Lower leg skin (tissue), 4 donors: ENCODE measurements at places on chromosomes 11 and 22.

DNA sequence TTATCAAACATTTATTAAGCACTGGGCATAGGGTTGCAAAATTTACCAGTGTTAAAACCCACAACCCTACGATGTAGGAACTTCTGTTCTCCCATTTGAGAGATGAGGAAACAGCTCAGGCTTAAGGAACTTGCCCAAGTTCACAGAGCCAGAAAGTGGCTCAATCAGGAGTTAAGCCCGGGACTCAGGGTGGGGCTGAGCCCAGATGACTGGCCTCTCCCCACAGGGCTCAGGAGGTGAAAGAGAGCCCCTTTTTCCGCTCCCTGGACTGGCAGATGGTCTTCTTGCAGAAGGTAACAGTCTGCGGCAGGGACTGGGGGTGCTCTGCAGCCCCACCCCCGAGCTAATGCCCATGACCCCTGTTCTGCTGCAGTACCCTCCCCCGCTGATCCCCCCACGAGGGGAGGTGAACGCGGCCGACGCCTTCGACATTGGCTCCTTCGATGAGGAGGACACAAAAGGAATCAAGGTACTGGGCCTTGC lies 5.6 kb upstream of the ANKRD13D start:
- no peak for DNase-seq

GRCh38 chr11:47477323-47477722 lies 28.4 kb upstream of the RAPSN start:
- DNase-seq: no peak

DNA sequence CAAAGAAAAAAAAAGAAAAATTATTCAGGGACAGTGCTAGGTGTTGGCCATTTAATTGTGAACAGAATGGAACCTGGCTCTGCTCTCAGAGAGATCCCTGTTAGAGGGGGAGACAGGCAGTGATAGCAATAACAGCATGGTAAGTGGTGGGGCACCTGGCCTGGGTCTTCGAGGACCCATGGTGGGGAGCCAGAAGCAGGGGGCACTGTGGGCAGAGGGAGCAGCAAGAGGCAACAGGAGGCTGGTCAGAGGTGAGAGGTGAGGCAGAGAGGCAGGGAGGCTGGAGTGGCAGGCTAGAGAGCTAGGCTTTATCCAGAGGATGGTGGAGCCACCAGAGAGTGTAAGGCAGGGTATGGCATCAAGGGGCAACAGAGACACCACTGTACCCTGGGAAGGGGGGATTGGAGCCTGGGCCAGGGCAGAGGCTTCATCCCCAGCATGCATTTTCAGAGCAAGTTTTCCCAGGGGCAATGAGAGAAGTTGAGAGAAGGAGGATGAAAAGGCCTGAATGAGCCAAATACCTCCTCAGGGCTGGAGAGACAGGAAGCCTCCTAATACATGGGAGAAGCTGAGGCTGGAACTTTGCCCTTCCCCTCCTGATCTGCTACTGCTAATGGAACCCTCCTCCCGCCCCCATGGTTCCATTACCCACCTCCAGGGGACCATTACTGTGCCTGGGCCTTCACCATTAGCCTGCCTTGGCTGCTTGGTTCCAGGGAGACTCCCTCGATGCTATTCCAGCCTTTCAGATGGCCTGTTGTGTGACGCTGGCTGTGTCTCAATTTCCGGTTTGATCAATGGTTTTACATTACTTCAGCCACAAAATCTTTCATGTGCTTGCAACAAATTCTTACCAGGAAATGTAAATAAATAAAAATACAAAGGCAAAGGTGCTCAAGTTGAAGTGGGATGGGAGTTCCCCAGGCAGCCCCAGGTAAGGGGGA lies 2.6 kb upstream of the P2RY2 start:
- DNase-seq: no peak

- no peak for DNase-seq
Observed at GRCh38 chr22:24040946-24041345, 29.8 kb downstream of the CABIN1 start.

DNA sequence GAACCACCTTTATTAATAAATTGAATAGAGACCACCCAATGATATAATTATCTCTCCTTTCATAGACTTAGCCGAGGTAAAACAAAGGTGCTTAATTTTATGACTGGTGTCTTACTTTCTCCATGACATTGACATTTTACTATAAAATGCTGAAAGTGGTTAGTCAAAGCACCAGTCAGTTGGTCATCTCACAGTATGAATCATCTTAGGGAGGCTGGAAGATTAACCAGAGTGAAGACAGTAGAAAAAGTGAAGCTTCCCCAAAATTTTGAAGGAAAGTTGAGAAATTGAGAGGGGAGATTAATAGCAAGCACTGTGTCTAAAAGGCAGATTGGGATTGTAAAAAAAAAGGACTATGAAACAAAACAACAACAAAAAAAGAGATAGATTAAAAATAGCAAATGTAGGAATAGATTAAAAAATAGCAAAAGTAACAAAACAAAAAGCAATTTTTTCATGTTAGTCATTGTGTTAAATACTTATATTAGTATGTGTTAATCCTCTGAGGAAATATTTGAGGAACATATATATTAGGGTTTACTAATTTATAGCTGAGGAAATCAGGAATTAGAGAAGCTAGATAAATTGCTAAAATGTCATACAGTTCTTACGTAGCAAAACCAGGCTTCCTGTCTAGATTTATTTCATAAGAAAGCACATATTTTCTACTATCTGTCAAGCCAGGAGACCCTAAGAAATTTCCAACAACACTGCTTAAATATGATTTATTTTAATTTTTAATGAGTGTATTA lies 557.3 kb upstream of the ANO5 start:
- DNase-seq: no peak

DNA sequence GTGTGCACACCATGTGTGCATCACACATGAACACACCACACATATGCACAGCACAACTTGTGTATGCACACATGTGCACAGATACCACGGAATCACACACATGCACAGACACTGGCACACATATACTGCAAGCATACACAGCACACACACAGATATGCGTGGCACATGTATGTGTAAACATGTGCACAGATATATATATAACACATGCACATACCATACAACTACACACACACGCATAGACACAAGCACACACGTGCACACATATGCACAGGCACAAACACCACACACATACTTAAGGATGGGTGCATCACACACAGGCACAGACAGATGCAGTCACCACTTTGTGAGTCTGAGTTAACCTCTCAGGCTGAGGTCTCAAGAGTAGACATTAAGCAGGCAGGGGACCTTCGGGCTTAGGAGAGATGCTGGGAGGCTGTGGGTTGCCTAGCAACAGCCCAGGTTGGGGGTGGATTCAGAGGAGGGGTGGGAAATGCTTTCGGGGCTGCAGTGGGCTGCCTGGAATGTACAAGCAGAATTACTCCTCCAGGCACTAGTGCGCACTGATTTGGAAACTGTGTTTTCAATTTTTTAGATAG lies 82.9 kb downstream of the MYO18B start:
- no peak for DNase-seq

GRCh38 chr22:45254789-45255278 lies 14.1 kb upstream of the KIAA0930 start:
- no peak for DNase-seq

GRCh38 chr22:50729391-50730012 lies 8.5 kb upstream of the ACR start:
- peak; percentile 77 for DNase-seq

GRCh38 chr22:42519525-42520401 lies at the start of gene RRP7A:
Gene RRP7A (minus strand): TSS chr22:42519796. CDS start chr22:42519786, 10 bp downstream.
- peak; percentile 95 for DNase-seq

GRCh38 chr11:75532200-75533048 lies 6.7 kb upstream of the GDPD5 start:
- peak; percentile 92 for DNase-seq

DNA sequence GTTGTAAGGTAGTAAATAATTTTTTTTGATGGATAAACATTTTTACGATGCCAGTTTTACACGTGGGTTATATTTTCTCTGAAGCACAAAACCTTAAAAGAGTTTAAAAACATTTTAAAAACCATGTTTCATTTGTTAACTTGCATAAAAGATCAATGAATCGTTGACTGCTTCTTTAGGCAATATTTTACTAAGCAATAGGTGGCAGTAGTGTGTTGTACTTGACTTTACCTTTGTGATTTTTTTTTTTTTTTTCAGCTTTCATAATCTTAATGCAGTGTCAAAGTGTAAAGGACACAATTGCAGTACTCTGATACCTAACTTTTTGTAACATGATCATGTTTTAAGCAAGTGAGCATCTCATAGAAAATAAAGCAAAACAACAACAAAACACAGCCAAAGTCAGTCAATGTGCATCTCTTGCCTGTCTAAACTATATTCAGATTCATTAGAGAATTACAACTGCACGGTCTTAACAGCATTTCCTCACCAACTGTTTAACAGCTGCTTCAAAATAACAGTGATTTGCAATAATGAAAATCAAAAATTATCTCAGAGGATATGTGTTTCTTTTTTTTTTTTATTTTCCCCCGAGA lies 27.7 kb downstream of the DNAJC24 start:
- no peak for DNase-seq

GRCh38 chr11:126113012-126113411 lies 50.3 kb upstream of the CDON start:
- no peak for DNase-seq

GRCh38 chr11:33290319-33290718 lies 33.1 kb downstream of the HIPK3 start:
- no peak for DNase-seq

GRCh38 chr11:95450547-95451123 lies 219.6 kb upstream of the SESN3 start:
- no peak for DNase-seq

- DNase-seq: no peak
Observed at GRCh38 chr11:34706709-34707461, 86.0 kb downstream of the EHF start.

GRCh38 chr11:35968386-35969088 lies 24.7 kb downstream of the LDLRAD3 start:
- no peak for DNase-seq

- no peak for DNase-seq
Observed at GRCh38 chr22:31566484-31566883, 70.1 kb downstream of the SFI1 start.

GRCh38 chr11:116869610-116870009 lies 32.2 kb upstream of the APOA1 start:
- no peak for DNase-seq

GRCh38 chr11:83070731-83071566 lies 748 bp downstream of the RAB30 start:
- DNase-seq: no peak

- DNase-seq: no peak
Observed at GRCh38 chr11:115338476-115338875, 165.7 kb downstream of the CADM1 start.
